Testis (tissue), 5 donors: ENCODE measurements at places on chromosomes 1 and 21. TPM values are rescaled to one million over a fixed set of nuclear protein-coding genes. Genes with fewer than 3 reads are reported as not detected.

DNA sequence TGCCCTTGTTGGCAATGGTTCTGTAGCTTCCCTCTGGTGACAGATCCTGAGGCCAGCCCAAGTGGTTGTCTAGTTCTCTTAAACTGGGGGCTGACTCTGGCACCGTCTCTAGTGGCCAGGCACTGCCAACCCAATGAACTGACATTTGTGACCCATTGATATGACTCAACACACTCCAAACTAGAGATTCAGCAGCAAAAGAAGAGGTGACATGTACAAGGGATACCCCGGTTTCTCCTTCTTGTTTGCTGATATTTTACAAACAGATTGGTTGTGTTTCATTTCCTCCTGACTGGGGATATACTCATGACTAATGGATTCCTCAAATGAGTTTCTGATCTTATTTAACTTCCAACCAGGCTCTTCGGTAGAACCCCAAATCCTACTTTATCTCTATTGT lies 65.9 kb upstream of the DNAJC6 start:
- no peak for DNase-seq

- no peak for DNase-seq
These were observed 537.2 kb upstream of the PBX1 start for GRCh38 chr1:164021813-164022212.

GRCh38 chr1:228030451-228031201 lies 23.8 kb downstream of the WNT3A start:
- no peak for DNase-seq

- DNase-seq, result no peak
These were observed 130.0 kb downstream of the KAZN start for GRCh38 chr1:14728516-14728915.

DNA sequence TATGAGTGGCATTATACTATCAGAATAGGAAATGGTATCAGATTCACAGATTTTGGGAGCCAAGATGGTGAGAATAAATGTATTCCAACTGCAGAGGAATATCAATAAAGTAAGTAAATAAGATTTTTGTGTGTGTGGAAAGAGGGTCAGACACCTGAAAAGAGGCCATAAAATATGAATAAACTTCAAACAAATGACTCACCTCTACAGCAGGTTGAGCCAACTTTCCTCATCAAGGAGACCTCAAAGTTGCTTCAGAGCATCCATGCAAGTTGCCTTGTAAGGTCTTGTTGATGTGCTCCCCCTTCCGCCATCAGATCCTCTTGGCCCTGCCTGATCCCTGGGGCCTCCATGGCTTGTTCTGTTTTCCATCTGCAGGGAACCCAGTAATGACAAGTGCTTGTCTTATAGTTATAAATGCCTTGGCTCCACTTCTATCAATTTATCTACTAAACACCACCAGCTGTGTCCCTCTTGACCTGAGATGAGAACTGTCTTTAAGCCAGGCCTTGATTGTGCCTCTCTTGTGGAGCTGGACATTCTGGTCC lies 775.6 kb downstream of the LTN1 start:
- no peak for DNase-seq

GRCh38 chr1:219582865-219583264 lies 30.0 kb downstream of the ZC3H11B start:
- no peak for DNase-seq

DNA sequence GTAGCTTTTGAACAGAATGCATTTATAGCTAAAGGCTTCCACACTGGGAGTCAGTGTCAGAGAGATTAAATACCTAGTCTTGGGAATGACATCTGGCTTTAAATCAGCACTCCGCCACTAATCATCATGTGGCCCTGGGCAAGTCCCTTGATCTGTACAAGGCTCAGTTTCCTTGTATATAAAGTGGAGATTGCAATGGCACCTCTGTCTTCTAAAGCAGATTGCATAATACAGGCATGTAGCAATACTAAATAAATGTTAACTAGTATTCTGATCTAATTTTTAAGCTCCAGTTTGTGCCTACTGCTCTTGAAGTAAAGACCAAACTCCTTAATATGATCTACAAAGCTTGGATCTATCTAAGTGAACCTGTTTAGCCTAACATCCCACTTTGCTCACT lies 249.4 kb downstream of the PLPP3 start:
- DNase-seq, result no peak

GRCh38 chr1:210597555-210598134 lies 268.9 kb downstream of the HHAT start:
- no peak for DNase-seq

The KCND3 gene
- total RNA-seq, result 6.6 TPM

The LMO4 gene
- 38.3 TPM for total RNA-seq

The PHTF1 gene
- total RNA-seq, result 29.2 TPM

The APOBEC4 gene
- 4.9 TPM for total RNA-seq

The KRTAP19-1 gene
- total RNA-seq, result not detected
